ENCODE measurements at places on chromosomes 13 and 19.

DNA sequence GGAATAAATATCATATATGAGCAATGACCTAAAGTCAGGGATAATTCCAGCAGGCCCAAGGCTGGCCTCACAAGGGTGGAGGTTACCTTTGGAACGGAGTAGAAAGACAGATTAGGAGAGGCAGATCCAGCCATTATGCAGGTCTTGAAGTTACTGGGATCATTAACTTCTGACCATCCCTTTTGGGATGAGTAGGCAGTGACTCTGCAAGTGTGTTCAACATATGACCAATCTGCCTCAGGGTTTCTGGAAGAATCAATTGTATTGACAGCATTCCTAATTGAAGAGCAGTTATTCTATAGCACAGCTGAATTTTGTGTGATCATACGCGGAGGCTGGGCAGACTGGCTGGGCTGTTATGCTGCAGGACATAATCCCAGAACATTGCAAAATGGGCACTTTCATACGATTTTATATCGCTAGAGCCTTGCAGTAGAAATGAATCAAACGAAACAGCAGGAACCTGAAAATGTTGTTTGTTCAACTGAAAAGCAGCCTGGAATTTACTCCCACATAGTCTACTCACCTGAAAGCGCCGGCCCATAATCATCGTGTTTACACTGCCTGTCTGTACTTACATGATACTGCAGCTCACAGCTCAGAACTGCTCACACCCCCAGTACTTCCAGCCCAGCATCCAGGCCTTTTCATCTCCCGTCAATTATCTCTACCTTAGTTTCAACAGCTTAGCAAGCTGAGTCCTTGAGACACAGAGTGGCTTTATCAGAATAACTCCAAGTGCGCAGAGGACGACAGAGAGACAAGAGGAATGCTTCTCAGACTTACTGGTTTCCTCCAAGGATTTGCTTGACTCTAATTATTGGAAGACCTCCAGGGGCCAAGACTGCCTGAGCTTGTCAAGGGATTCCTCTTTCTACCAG lies 556.1 kb downstream of the EFNB2 start:
- DNase-seq: no peak

DNA sequence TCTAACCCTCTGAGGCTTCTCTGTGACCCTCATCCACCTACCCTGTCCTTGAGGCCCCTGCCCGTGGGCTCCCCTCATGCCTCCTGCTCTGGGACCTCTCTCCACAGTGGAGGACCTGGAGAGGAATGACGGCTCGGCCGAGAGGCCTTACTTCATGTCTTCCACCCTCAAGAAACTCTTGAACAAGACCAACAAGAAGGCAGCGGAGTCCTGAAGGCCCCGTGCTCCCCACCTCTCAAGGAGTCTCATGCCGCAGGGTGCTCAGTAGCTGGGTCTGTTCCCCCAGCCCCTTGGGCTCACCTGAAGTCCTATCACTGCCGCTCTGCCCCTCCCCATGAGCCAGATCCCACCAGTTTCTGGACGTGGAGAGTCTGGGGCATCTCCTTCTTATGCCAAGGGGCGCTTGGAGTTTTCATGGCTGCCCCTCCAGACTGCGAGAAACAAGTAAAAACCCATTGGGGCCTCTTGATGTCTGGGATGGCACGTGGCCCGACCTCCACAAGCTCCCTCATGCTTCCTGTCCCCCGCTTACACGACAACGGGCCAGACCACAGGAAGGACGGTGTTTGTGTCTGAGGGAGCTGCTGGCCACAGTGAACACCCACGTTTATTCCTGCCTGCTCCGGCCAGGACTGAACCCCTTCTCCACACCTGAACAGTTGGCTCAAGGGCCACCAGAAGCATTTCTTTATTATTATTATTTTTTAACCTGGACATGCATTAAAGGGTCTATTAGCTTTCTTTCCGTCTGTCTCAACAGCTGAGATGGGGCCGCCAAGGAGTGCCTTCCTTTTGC lies 10.8 kb upstream of the ILF3 start:
- no peak for DNase-seq

- no peak for DNase-seq
These were observed 20.2 kb upstream of the PNMA8B start for GRCh38 chr19:46515879-46516350.

DNA sequence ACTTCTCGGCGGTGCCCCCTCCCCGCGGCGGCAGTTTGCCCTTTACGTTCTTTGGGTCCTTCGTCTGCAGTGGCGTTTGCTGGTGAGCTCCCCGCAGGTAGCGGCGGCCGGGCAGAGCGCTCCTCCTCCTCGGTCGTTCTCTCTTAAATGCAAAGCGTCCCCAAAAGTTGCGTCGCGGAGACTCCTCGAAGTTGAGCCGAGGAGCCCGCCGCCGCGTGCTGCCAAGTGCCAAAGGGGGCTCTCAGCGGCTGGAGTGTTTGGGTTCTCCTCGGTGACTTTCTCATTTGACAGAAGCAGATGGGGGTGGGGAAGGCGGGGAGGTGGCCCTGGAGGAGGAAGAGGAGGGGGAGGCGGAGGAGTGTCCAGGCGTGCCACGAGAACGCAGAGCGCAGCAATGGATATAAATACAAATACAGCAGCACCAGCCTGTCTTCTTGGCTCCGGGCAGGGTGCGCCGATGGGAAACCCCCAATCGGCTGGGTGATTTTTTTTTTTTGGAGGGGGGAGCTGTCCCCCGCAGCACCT lies at the start of gene SOX21:
SOX21 (minus strand) TSS at position 259 of the 525 bp plus-strand sequence. CDS start 496 bp downstream, outside the sequence.
- no peak for DNase-seq

DNA sequence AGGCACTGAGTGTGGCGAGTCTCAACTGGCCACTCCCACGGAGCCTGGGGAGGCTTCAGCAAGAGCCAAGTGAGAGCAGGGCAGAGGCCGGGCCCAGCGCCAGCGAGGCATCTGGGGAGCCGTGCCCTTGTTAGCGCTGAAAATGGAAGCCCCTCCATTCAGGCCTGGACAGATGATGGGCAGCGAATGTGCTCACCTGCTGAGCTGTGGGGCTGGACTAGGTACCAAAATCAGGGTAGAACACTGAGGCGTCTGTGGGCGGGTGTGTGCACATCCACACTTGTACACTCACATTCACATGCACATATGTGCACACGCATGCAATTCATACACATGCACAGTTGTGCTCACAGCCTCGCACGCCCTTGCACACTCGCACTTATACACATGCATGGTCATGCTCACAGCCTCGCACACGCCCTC lies 20.7 kb downstream of the NAXD start:
- no peak for DNase-seq

DNA sequence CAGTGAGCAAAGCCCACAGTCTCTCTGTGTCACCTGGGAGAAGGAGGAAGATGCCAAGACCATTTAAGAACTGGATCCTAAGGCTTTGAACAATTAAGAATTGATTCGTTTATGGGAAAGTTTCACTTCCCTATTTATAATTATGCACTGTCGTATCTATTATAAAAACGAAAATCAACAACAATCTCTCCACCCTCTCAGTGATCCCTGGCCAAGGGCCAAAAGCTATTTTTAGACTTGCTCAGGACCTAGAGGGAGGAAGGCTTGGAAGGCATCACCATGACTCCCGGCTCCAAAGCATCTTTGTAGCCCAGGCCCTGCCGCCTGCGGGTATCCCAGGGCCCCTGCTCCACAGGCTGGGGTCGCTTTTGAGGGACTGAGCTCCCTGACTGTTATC lies 1.3 kb downstream of the RHPN2 start:
- no peak for DNase-seq

DNA sequence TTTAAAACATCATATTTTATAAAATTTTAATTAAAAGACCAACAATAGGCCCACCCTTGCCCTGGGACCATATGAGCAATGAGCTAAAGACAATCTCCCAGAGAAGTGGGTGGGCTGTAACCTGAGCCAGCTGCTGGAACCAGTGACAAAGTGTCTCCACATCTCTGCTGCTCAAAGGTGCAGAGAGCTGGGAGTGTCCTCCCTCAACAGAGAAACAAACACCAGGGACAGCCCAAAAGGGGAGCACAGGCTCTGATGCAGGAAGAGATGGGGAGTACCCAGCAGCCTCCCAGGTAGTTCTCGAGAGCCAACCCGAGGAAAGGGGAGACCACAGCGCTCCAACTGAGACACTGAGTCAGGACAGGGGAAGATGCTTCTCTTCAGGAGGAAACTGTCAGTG lies 39.1 kb downstream of the DOCK9 start:
- no peak for DNase-seq

DNA sequence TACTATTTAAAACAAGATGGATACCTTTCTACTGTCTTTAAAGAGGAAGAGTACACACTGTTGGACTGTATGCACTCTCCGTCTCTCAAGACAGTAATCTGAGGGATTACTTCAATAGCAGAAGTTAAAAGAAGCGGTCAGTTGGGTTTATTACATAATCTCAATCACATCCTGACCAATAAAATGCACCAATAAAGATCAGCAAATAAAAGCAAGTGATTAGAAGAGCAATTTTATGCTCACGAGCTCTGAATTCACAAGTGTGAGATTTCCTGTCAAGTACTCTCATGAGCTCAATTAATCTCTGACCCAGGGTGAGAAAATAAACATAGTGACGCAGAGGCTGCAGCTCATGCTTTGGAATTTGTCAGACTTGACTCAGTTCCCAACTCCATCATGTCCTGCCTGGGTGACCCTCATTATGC lies 12.2 kb downstream of the ABCC4 start:
- DNase-seq: no peak

DNA sequence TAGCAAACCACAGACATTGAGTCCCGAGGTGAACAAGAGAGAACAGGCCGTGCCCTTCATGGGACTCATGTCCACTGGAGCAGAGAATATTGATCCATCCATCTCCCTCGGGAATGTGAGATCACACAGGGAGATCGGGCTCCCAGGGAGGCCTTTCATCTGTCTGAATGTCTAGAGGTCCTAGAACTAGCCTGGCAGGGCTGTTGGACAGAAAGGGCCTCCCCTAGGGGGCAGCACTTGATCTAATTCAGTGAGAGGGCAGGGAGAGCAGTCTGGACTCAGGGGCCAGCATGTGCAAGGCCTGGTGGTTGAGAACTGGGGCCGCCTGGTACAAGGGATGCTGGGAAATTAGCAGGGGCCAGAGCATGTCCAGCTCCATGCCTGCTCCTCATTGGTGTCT lies 4.3 kb downstream of the RUVBL2 start:
- DNase-seq: no peak

DNA sequence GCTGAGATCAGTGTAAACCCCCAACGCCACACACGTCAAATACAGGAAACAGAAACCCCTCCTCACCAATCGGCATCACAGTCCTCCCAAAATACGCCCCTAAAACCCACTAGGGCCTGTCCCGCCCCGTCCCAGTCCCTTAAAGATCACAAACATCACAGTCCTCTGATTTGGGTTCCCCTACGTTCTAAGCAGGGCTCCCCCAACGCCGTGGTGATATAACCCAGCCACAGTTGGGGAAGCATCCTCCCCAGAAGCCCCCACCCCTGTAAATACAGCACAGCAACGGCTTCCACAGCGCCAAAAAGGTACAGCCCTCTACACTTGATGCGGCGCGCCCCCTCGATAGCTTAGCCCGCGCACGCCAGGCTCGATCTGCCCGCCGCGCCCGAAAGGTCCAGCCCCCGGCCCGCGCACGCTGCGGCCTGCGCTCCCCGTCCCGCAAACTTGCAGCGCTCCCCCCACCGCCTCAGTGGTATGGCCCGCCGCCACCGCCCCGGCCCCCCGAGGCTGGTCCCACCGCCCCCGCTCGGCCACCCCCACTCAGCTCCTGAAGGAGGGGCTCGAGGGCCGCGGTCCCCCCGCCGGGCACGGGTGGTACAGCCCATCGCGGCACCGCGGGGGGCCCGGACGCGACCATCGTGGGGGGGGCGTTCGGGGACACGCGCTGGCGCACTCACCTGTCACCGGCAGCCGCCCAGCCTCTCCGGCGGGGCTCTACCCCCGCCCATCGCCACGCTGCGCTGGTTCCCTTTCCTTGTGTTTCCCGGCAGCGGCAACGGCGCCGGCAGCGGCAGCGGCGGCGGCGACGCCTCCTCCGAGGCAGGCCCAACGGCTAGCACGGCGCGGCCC lies at the start of gene AKT2:
AKT2 (minus strand) TSS at position 845 of the 852 bp plus-strand sequence. CDS start 20,078 bp downstream, outside the sequence.
- DNase-seq: peak; percentile 72

- DNase-seq: no peak
These were observed 1.1 kb downstream of the SYDE1 start for GRCh38 chr19:15108145-15108844.

DNA sequence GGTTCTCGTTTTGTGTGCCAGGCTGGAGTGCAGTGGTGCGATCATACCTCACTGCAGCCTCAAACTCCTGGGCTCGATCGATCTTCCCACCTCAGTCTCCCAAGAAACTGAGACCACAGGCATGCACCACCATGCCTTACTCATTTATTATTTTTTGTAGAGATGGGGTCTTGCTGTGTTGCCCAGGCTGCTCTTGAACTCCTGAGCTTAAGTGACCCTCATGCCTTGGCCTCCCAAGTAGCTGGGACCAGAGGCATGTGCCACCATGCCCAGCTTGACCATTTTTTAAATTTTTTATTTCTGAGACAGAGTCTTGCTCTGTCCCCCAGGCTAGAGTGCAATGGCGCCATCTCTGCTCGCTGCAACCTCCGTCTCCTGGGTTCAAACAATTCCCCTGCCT lies 10.2 kb upstream of the GNA11 start:
- DNase-seq: no peak

- DNase-seq: no peak
These were observed 1135.0 kb downstream of the SLITRK1 start for GRCh38 chr13:82747291-82747690.

- no peak for DNase-seq
These were observed 1.8 kb downstream of the LILRB5 start for GRCh38 chr19:54255105-54255775.

GRCh38 chr19:31233295-31233800 lies 115.9 kb downstream of the TSHZ3 start:
- DNase-seq: no peak

DNA sequence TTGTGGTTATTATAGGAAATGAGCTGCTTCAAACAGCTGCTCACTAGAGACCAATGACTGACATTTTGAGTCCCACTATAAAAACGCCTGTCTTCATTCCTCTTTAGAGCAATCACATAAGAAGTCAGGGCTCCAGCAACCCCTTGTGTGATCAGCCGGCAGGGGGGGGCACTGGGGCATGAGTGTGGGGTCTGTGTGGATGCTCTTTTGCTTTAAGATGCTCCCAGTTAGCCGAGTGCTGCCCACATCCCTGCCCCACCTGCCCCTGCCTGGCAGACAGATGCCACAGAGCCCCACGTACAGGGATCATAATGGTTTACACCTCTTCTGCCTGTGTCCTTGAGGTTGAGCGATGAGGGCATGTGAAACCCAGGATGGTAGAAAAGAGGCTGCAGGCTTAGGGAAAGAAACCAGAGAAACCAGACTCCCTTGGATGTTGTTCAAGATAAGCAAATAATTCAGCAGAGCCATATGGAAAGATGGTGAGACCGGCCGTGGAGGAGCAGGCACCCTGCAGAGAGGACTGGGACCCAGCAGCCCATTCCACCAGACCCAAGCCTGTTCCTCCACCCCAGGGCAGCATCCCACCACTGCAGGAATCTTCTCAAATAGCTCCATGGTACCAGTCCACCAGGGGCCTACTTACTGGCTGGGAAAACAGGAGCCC lies 55.4 kb downstream of the CHST8 start:
- no peak for DNase-seq

DNA sequence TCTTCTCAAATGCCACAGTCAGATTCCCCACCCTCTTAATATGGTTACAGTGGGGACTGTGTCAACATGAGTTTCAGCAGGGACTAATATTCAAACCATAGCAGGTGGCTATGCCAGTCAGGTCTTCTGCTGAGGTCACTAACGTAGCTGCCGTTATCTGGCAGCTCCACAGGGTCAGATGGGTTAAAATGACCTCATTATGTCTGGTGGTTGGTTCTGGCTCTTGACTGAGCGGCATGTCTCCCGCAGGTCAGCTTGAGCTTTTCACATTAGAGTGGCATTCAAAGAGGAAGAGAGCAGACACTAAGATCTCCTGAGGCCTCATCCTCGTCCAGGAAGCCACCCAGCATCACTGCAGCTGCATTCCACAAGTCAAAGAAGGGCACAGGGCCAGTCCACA lies 21.4 kb upstream of the IPO5 start:
- DNase-seq: no peak

Data from right renal pelvis (tissue), 4 donors.